ENCODE measurements at places on chromosomes 13 and 19.

DNA sequence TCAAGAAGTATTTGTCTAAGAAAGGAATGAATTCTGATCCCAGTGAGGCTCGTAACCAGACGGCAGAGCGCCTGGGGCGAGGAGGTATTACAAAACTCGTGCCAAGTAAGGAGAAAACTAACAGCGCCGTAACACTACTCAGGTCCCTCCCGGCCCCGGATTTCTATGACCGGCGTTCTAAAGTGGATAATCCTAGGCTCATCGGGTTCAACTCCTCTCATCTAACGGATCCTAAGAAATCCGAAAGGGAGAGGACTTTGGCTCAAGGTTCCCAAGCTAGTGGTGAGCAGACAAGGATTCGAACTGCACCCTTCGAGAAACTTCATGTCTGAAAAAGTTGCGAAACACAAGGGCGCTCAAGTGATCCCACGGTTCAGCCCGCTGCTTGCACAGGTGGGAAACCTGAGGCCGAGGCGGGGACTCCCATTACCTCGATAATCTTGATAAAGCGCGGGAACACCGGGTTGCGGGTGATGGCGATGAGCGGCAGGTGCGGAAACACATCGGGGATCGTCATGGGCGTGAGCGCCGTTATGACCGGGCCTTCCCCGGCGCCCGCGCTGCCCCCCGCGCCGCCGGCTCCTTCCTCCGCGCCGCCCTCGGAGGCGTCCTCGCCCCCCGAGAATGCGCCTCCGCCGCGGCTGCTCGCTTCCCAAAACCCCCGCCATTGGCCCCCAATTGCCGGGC, 529 bp downstream of the LONP1 start:
- no peak for DNase-seq

DNA sequence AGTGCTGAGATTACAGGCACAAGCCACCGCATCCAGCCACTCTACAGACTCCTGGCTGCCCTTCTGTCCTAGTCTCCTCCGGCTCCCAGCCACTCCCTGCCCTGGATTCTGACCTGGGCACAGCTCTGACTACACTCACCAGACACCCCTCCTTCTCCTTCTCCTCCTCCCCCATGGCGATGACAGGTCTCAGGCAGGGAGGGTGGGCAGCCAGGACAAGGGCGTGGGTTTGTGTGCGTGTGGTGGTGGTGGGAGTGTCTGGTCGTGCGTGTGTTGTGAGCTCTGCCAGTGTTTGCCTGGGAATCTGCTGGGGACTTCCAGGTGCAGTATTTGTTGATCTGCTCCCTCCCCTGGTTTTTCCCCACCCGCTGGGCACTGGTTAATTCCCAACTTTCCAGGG, 3.0 kb upstream of the NCCRP1 start:
- no peak for DNase-seq

DNA sequence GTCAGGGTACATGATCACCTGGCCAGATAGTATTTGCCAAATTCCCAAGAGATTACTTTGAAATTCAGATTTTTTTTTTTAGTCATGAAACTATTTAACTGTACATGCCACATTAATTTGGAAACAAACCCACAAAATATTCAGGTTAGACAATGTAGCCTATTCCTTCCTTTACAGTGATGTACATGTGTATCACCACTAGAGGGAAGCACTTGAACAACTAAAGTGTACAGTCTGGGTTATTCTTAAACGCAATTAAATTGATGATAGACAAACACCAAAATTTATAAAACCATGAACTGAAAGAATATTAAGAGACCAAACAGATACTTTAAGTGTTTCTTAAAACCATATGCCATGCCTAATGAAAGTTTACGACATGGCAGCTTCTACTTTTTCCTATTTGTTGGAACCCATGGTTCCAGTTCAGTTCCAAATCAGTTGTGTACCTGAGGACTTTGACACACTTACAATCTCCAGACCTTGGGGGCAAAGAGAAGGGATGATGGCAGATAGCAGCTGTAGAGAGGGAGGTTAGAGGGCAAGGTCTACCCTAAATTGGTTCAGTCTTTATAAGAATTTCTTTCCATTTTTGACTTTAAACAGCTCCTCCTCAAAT, 52.8 kb downstream of the TNFSF13B start:
- DNase-seq, result no peak

DNA sequence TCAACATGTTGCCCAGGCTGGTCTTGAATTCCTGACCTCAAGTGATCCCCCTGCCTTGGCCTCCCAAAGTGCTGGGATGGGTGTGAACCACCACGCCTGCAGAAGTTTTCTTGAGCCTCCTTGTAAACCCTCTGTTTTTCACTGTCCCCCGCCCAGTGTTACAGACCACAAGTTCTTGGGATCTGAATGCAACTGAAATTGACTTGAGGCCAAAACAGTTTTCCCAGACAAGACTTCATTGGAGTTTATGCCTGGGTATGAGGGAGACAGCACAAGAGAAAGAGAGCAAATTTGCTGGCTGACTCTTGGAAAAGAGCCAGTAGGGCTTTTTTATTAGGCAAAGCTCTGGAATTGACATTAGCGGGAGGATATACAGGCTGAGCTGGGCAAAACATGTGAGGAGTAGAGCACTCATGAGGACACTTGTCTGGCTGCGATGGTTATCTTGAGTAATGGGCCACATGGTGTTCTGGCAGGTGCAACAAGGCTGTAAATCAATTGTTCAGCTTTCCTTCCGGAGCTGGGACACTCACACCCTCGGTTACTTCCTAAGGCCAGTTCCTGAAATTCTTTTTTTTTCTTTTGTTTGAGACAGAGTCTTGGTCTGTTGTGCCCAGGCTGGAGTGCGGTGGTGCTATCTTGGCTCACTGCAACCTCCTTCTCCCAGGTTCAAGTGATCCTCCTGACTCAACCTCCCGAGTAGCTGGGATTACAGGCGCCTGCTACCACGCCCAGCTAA, 12.7 kb upstream of the HNRNPL start:
- DNase-seq, result no peak

GRCh38 chr13:29754473-29754806, 96.0 kb downstream of the UBL3 start:
- DNase-seq, result no peak

DNA sequence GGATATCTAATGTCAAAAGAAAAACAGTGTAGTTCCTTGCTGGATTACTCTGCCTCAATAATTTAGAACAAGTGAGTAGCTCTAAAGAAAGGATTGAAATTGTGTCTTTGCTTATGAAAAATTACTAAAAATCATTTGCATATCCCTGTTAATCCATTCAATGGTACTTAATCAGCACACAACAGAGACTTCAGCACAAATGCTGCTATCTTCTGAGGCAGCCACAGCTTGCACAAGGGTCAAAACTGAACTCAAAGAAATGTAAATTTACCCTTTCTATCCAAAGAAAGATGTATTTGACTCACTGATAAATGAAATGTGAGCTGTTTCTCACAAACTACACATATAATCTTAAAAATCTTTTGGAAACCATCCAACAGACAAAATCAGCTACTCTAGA, 116.2 kb downstream of the LHFPL6 start:
- no peak for DNase-seq

DNA sequence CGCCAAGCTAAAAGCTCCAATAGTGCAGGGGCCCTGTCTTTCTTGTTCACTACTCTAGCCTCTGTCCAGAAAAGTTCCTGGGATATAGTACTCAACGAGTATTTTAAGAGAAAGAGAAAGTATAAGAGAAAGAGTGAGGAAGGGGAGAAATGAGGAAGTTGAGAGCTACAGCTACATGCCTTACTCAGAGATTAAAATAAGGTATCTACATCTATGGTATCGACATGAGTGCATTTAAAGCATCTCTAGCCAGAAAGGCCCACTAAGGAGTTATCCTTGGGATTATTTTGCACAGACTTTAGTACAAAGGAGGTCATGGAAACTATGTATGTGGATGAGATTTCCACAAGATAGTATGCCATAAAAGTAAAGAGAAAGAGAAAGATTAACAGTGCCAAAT, 28.5 kb downstream of the MYCBP2 start:
- DNase-seq, result no peak

DNA sequence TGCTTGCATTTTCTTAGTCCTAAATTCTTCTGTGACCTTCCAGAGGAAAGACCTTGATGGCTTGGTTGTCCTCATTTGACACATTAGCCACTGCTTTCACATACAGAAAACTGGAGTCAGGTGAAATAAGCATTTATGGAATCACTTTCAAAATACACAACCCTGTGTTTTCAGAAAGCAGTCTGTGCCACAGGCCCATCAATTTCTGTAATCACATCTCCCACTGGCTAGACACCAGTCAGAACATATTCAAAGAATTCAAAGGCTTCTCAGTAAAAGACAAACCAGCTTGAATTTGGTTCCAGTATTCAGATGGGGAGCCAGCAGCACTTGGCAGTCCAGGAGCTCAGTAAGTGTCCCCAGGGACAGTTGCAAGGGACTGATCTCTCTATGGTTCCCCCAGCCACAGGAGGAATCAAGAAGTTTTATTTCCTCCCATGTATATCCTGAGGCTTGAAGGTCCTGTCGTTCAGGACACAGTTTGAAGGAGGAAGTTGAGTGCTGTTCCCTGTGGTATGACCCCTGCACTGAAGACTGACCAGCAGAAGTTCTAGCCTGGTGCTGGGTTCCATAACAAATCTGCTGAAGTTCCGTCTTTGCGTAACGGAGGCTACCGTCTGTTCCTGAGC, 214.3 kb downstream of the FOXO1 start:
- DNase-seq, result no peak

- DNase-seq, result no peak
Measured at GRCh38 chr13:93766719-93767118, 540.1 kb downstream of the GPC6 start.

GRCh38 chr13:76038920-76039716, 403.0 kb downstream of the LMO7 start:
- no peak for DNase-seq

DNA sequence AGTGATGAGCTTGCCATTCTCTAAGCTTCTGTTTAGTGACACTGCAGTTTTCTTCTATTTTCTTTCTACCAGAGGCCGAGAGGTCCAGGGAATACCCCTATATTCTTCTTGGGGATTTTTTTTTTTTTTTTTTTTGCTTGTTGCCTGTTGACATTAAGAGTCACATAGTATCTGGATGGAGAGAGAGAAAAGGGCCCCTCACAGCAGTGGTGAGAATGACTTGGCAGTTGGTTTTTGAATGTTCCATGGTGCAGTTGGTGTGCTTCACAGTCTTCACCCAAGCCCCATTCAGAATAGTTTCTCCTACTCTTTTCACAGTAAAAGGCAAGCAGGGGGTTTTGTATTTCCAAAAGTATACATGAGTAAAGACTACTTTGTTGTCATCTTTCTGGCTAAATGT, 577.9 kb downstream of the LMO7 start:
- no peak for DNase-seq

DNA sequence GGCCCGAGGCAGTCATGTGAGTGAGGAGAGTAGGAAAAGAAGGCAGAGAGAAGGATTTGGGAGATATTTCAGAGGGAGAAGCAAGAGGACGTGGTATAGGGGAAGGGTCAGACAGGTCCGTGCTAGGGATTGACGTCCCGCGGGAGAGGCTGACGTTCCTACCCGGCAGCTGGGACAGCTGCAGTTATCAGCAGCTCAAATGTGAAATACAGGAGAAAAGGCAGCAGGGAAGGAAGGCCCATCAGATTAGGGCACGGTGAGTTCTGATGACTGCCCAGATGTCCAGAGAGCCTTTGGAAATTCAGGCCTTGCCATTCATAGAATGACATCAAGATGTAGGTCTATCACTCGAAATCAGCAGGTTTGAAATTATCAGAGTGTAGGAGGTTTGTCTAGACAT, 88.4 kb downstream of the IRS2 start:
- no peak for DNase-seq

GRCh38 chr19:55490478-55491432, 2.5 kb downstream of the SSC5D start:
- DNase-seq, result no peak

Data from stimulated activated CD4-positive, alpha-beta T cell treated with anti-CD3 and anti-CD28 coated beads, Interleukin-1b, Interleukin-23, amount 100 ng/mL, for 24 hours (primary cell).